ENCODE measurements at places on chromosomes 11 and 22. TPM values are rescaled to one million over a fixed set of nuclear protein-coding genes. Genes with fewer than 3 reads are reported as not detected.

P2RY6 gene
- not detected for total RNA-seq

SLC5A1 gene
- total RNA-seq: not detected

PSMC3 gene
- 239 TPM for total RNA-seq

WBP2NL gene
- not detected for total RNA-seq

BATF2 gene
- 4.1 TPM for total RNA-seq

SLC16A8 gene
- not detected for total RNA-seq

ARHGAP32 gene
- not detected for total RNA-seq

IL10RA gene
- total RNA-seq: not detected

GRAMD1B gene
- 33.3 TPM for total RNA-seq
